ENCODE measurements at places on chromosomes 6 and 20. TPM values are rescaled to one million over a fixed set of nuclear protein-coding genes. Genes with fewer than 3 reads are reported as not detected.

GRCh38 chr6:70289299-70289698, 13.6 kb downstream of the COL9A1 start:
- no peak for DNase-seq

- DNase-seq: no peak
Observed at GRCh38 chr20:58670102-58670501, 19.0 kb downstream of the STX16 start.

- DNase-seq: peak; percentile 27
Observed at GRCh38 chr6:141988954-141989705, 143.6 kb upstream of the GJE1 start.

DNA sequence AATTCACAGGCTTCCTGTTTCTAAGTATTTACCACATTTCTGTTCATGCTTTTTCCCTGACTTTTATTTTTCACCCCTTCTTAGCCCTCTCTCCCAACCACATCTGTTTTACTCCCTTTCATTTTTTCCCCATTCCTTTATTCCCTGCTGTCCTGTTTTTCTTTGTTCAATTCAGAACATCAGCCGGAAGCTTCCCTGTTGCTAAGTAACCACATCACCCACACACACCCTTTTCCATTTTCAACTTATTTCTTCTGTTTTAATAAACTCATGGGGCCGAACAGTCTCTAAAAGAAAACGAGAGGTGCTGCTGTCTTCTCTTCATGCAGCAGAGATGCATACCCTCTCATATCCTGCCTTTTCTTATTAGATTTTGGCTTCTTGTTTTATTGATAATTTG, 53.5 kb upstream of the CEP85L start:
- no peak for DNase-seq

DNA sequence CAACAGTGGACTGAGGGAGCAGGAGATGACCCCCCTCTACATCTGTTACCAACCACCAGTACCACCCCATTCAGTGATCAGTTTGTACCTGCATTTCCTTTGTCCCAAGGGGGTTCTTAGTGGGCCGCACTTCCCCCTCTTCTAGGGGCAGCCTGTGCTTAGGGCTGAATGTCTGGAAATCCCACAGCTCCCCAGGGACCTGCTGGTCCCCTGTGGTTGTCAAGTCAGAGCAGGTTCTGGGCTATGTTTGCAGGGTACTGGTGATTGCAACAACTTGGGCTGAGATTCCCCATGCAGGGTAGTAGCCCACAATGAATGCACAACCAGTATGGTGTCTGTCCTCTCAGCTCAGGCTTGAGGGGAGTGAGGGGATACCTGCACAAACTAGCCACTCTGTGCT, 39.7 kb upstream of the COL10A1 start:
- DNase-seq: no peak

PBOV1 gene
- total RNA-seq: not detected

SIRPD gene
- not detected for total RNA-seq

DLK2 gene
- 0.93 TPM for total RNA-seq

NOX3 gene
- total RNA-seq: not detected

Measured in activated naive CD8-positive, alpha-beta T cell treated with anti-CD3 and anti-CD28 coated beads for 36 hours (primary cell).